NCI-H1105 treated with DMSO at 0.1 percent for 48 hours (cell line): ENCODE measurements at places on chromosomes 1 and 21.
A peak's percentile ranks its signal among the peaks of the same experiment; 100 is the strongest.

GRCh38 chr1:161381707-161382106 is 14.0 kb upstream of the CFAP126 start:
- no peak for DNase-seq

- DNase-seq = peak; percentile 81
These were observed 26.2 kb upstream of the SCMH1 start for GRCh38 chr1:41268154-41268770.

DNA sequence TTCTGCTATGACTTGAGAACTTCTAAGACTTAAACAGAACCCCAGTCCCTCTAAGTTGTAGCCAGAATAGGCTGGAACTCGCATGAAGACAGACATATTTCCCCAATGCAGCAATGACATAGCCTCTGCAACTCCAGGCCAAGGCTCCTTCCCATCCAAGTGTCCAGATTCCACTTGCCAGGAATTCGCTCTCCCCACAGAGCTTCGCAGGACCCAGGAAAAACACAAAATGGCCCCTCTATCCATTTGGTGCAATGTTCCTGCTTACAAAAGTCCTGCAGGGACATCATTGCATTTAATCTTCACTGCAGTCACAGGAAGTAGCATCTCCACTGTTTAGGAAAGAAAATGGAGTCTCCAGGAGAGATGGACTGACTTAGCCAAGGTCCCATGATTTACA is 147.5 kb upstream of the KLHDC7A start:
- no peak for DNase-seq

GRCh38 chr21:27803571-27803970 is 836.7 kb upstream of the ADAMTS5 start:
- DNase-seq = no peak

DNA sequence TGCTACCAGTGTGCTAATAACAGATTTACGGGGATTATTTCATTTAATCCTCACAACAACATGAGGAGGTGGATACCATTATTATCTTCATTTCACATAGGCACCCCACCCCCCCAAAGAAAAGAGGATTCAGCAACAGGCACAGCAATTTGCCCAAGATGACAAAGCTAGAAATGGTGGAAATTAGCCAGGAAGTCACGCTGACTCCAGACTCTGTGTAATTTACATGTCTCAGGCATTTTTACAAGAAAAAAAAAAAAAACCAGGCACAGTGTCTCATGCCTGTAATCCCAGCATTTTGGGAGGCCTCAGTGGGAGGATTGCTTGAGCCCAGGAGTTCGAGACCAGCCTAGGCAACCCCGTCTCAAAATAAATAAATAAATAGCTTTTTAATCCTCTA is 37.5 kb upstream of the PRDM2 start:
- no peak for DNase-seq

DNA sequence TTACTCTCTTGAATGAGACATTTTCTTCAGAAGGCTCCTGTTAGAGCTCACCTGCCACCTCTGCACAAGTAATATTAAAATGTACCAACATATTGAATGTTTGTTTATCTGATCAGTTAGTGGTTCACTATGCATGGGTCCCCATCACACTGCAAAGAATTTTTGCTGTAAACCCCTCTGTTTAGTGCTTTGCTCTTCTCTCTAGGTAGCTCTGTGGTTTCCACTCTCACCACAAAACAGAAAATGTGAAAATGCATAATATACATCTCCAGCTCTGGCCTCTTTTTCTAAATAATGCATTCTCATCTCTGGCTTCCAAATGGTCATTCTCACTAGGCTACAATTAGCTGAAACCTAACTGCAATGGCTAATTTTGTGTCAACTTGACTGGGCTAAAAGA is 176.7 kb downstream of the TRIM33 start:
- DNase-seq = no peak

- no peak for DNase-seq
These were observed 31.6 kb downstream of the LRP8 start for GRCh38 chr1:53296117-53296749.

DNA sequence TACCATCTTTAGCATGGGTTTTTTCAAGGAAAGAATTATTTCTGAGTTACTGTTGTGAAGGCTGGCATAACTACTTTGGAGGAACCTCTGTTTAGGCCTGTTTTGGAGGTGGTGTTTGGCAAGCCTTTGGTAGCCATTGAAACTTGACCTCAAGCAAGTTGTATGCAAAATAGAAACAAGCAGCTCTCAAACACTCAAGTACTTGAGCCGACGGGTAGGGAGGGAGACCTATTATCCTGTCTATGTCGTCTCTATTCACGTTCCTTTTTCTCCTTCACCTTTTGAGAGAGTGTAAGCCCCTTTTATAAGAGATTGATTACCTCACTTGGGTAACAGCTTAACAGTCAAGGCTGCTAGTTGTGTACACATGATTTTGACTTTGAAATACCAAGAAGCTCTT is 878.3 kb upstream of the CXADR start:
- peak; percentile 89 for DNase-seq

DNA sequence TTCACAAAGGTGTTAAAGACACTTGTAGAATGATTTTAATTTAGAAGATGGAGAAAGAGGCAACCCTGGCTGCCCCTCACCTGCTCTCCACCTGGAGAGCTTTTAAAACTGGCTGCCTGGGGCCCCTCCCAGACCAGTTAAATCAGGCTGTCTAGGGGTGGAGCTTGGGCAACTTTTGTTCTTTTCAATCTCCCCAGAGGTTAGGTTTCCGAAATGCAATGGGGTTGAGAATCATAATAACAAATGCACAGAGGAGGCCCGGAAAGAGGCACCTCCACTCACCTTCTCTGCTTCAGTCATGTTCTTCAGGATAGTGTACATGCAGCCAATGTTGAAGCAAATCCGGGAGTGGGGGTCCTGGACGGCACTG is 400 bp downstream of the NCF2 start:
- DNase-seq = no peak

DNA sequence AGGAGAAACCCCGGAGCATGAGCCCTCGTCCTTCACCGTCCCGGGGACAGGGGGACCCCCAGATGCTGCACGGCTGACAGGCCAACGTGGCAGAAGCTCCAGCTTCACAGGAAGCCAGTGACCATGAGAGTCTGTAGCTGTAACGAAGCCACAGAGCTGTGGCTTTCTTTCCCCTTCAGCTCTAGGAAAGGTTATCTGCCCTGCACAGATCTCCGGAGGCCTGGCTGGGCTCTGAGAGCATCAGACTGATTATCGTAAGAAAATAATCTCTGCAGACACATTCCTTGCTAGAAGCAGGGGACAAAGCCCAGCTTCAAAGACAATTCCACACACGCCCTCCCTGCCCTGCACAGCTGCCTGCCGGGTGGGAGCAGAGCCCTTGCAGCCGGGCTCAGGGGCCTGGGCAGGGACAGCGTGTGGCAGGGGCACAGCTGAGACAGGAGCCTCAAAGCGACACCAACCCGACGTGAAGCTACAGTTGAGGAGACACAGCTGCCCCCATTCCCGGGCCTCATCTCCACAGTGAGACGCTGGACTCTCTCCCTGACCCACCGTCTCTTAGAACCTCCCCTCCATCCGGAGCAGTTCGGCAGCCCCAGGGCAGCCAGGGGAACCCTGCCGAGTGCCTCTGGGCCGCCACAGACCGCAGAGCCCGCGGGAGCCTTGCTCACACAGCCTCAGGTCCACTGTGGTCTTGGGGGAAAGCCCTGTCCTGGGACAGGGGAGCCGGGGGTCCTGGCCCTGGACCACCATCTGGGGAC is 30.6 kb downstream of the POFUT2 start:
- DNase-seq = no peak

DNA sequence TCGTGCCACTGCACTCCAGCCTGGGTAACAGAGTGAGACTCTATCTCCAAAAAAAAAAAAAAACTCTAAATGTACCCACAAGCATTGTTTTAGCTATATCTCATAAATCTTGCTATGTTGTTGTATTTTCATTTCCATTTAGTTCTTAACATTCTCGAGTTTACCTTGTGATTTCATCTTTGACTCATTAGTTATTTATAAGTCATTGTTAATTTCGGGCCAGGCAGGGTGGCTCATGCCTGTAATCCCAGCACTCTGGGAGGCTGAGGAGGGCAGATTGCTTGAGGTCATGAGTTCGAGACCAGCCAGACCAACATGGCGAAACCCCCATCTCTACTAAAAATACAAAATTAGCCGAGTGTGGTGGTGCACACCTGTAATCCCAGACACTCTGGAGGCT is 11.7 kb downstream of the HES2 start:
- no peak for DNase-seq

GRCh38 chr1:172241540-172241939 is 178.9 kb upstream of the C1orf105 start:
- no peak for DNase-seq

- no peak for DNase-seq
These were observed 8.0 kb upstream of the SYTL1 start for GRCh38 chr1:27333717-27334279.

- DNase-seq = no peak
These were observed 44.3 kb downstream of the LAMC2 start for GRCh38 chr1:183230413-183230812.

- no peak for DNase-seq
These were observed 384.7 kb upstream of the VAMP3 start for GRCh38 chr1:7386226-7387052.

- DNase-seq = no peak
These were observed 122.3 kb downstream of the TGFB2 start for GRCh38 chr1:218467101-218468072.

- no peak for DNase-seq
These were observed 10.7 kb downstream of the SPATC1L start for GRCh38 chr21:46173573-46173972.

DNA sequence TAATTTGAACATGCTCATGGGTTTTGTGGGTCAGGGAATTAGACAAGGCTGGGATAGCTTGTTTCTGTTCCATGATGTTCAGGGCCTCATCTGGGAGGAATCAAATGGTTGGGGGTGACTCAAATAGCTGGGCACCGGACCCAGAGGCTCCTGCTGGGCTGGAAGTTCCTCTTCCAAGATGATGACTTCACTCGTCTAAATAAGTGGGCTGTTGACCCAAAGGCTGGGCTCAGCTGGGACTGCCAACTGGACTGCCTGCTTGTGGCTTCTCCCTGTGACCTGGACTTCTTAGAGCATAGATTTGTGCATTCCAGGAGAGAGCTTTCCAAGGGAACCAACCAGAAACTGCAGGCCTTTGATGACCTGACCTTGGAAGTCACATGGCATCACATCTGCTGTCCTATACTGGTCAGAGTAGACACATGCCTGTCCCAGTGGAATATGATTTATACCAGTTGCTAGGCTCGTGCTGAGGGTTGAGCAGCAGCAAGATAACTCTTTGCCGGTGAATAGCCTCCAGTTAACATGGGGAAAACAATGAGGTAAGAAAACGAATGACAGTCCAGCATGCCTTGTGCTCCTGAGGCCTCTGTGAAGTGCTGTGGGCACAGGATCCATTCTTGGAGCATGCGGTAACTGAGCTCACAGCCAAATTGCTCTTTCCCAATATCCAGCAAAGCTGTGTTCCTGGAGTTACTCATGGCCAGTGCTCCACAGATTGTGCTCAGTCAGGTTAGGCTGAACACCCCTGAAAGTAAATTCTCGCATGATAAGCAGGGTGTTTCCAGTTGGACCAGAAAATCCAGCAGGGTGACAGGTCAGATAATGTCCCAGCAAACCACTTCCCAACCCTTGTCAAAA is 272.9 kb upstream of the TMEM51 start:
- no peak for DNase-seq

DNA sequence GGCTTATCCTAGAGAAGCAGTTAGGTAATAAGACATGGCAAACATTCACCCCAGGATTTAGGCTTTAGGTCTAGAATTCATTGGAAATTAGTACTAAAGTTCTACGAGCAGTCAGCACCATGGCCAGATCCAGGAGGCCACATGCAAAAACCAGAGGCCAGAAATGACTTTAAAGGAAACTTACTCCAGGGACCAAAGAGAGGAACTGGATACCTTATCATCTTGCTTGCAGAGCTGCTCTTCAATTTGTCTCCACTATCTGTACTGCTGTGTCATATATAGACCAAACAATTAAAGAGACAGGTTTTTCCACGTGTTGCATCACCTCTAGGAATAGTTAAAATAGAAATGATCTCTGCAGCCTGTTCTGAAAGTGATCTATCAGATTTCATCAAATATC is 127.8 kb downstream of the LMX1A start:
- DNase-seq = no peak

DNA sequence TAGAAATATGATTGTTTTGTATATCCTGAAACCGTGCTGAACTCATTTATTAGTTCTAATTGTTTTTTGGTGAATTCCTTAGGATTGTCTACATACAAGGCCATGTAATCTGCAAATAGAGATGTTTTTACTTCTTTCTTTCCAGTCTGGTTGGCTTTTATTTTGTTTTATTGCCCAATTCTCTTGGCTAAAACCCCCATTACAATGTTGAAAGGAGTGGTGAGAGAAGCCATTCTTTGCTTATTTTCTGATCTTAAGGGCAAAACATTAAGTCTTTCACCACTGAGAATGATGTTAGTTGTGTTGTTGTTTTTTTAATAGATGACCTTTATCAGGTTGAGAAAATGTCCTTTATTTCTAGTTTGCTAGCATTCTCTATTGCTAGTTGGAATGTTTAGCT is 157.3 kb downstream of the NTMT2 start:
- DNase-seq = no peak

- peak; percentile 57 for DNase-seq
These were observed 120.3 kb upstream of the TMPRSS2 start for GRCh38 chr21:41628256-41628655.

DNA sequence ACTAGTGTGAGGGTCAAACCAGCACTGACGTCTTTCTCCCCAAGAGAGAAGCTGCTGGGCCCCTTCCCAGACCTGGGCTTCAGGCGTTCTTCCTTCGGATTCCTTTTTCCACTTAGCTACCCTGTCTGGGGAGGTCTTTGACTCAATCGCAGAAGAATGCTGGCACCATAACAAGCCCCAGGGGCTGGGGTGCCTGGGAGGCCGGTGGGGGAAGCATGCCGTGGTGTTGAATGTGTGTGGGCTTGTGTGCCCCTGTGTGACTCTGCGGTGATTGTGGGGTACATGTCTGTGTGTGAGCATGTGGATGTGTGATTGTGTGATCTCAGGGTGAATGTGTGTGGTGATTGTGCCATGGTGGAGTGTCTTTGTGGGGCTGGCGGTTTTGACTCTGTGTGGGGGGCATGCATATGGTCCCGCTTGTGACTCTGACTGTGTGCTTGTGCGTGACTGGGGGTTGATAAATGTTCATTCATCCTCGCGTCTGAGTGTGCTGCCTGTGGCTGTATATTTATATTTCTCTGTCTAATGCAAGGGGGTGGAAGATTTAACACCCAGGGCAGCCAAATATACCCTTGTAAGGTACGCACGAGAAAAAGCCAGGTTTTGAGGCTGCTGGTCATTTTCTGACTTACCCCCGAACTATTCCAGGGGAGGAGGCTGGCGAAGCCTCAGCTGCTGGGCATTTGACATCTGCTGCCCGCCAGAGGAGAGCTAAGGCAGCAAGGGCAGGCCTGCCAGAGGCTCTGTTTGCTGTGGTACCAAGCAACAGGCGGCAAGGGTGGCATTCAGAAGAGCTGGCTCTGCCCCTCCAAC is 1.1 kb upstream of the SYNC start:
- DNase-seq = no peak

GRCh38 chr21:34911360-34911759 is 137.7 kb downstream of the RUNX1 start:
- DNase-seq = no peak

GRCh38 chr1:231338270-231339128 is at the start of gene SPRTN:
Gene SPRTN, plus strand, starts transcription at chr1:231338293. Its CDS starts 91 bp downstream, at chr1:231338384.
- DNase-seq = no peak

- DNase-seq = no peak
These were observed 35.8 kb downstream of the LHX4 start for GRCh38 chr1:180265871-180266270.

GRCh38 chr1:59696421-59697115 is 118.2 kb upstream of the HOOK1 start:
- DNase-seq = no peak

GRCh38 chr1:53606651-53607051 is 132.3 kb downstream of the GLIS1 start:
- no peak for DNase-seq

GRCh38 chr1:13666317-13666716 is 33.7 kb upstream of the PRDM2 start:
- no peak for DNase-seq
